ENCODE measurements at places on chromosomes 2 and 18.

GRCh38 chr2:2586931-2587330 lies 255.9 kb upstream of the MYT1L start:
- DNase-seq = no peak

- no peak for DNase-seq
Observed at GRCh38 chr2:102772659-102773058, 10.8 kb downstream of the TMEM182 start.

DNA sequence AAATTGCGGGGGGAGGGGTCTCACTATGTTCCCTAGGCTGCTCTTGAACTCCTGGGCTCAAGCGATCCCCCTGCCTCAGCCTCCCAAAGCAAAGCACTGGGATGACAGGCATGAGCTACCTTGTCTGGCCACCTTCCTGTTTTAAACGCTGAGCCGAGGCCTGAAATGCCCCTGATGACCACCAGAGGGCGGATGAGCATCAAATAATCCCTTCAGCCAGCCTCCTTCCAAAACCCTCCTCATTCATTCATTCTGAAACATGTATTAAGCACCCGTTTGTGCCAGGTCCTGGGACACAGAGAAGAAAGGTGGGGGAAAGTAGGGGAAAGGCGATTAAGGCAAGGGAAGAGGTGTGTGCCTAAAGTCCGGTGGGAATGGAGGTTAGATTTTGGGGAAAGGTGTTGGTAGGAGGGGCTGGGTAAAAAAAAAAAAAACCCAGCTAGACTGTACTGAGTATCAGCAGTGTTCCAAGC lies 30.7 kb upstream of the PTMA start:
- DNase-seq = peak; percentile 96

- DNase-seq = no peak
Observed at GRCh38 chr18:76860411-76860810, 38.1 kb downstream of the ZNF236 start.

- no peak for DNase-seq
Observed at GRCh38 chr2:56682397-56682760, 498.6 kb downstream of the CCDC85A start.

- DNase-seq = no peak
Observed at GRCh38 chr18:63000839-63001238, 285.5 kb downstream of the PHLPP1 start.

DNA sequence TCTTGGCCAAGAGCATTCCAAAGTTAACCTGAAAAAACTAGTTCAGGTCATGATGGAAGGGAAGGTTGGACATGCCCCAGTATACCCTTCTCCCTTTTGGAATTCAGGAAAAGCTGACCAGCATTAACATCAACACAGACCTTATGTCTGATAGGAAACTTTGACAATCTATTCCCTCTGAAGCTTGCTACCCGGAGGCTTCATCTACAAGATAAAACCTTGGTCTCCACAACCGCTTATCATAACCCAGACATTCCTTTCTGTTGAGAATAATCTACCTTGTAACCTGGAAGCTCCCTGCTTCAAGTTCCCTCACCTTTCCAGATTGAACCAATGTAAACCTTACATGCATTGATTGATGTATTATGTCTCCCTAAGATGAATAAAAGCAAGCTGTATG lies 24.7 kb upstream of the IL37 start:
- DNase-seq = no peak

GRCh38 chr2:74917702-74918619 lies 40.5 kb upstream of the POLE4 start:
- no peak for DNase-seq

GRCh38 chr2:217643789-217644301 lies 358.9 kb downstream of the TNS1 start:
- DNase-seq = no peak

- no peak for DNase-seq
Observed at GRCh38 chr18:56661360-56662062, 10.4 kb downstream of the WDR7 start.

- peak; percentile 55 for DNase-seq
Observed at GRCh38 chr2:174158003-174158402, 90.3 kb downstream of the OLA1 start.

DNA sequence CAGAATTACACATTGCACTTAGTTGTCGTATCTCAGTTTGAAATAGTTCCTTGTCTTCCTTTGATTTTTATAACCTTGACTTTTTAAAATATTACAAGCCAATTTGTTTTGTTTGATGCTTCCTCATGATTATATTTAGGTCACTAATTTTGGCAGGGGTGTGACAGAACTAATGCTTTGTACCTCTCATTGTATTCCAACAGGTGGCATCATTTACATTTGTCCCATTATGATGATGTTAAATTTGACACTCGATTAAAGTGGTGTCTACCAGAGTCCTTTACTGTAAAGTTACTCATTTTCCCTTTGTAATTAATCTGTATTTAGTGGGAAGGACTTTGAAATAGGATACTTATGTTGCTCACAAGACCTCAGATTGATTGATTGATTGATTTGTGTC lies 21.5 kb upstream of the MFSD2B start:
- DNase-seq = peak; percentile 29

DNA sequence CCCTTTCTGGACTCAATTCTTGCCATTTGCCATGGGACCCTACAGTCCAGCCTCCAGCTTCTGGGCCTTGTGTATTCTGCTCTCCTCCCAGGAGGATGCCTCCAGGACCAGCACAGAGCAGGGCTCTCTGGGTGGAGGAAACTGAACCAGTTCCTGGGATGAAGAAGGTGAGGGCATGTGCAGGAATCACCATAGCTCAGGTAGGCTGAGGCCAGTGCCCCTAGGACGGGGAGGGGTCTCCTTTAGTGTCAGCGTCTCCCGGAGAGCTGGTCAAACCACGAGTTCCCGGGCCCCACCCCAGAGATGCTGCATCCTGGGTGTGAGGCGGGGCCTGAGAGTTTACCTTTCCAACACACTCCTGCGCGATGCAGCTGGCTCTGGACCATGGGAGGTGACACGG lies 5.8 kb upstream of the PRELID3A start:
- DNase-seq = no peak

DNA sequence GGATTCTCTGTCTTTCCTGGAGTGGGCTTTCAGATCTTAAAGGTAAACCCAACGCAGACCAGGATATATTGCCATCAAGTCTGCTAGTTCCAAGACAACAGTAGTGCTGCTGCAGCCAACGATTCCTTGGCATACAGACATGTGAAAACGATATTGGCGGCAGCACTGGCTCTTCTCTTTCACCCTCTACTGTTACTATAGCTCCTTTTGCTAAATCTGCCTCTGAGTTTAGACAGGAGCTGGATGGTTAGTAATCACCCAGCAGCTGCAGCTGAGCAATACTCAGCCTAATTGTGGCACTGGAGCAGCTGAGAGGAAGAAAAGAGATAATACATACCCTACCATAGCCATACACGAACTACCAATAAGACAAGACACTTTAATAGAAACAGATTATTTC lies 4.0 kb downstream of the YES1 start:
- peak; percentile 6 for DNase-seq

DNA sequence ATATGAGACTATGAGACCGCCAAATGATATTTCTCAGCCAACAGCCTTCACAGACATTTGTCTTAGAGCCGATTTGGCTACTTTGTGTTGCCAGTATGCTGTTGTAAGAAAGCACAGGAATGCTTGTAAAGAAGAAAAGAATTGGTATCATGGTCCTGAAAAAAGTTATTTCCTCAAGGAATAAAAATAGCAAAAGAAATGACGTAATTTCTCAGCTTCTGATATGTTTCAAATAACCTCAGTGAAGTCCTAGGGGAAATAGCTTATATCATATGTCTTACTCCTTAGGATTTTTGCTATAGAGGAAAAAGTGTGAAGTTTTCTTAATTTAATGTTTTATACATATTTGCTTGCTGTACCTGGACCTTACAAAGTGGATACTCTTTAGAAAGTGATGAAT lies 23.0 kb downstream of the SCN1A start:
- no peak for DNase-seq

DNA sequence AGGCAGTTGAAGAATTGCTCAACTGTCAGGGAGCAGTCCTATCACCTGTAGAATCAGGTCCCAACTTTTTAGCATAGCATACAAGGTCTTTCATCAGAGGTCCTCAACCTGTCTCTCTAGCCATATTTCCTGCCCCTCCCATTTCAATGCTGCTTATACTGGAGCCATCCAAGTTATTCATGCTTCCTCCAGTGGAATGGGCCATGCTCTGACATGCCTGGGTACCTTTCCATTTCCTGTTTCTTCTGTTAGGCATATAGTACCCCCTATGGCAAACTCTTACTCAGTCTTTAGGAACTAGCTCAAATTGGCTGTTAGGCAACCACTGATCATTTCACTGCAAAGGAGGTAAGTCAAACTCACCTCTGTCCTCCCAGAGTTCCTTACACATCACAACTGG lies 51.0 kb upstream of the ABCA12 start:
- no peak for DNase-seq

- peak; percentile 14 for DNase-seq
Observed at GRCh38 chr18:48408727-48409590, at the start of gene ZBTB7C. Gene ZBTB7C (minus strand): TSS chr18:48409383.

GRCh38 chr2:157932480-157933159 lies 56.5 kb upstream of the ACVR1 start:
- peak; percentile 8 for DNase-seq

- no peak for DNase-seq
Observed at GRCh38 chr18:35418610-35419009, 41.5 kb upstream of the ZNF396 start.

GRCh38 chr2:205640716-205641115 lies 41.6 kb upstream of the NRP2 start:
- no peak for DNase-seq

DNA sequence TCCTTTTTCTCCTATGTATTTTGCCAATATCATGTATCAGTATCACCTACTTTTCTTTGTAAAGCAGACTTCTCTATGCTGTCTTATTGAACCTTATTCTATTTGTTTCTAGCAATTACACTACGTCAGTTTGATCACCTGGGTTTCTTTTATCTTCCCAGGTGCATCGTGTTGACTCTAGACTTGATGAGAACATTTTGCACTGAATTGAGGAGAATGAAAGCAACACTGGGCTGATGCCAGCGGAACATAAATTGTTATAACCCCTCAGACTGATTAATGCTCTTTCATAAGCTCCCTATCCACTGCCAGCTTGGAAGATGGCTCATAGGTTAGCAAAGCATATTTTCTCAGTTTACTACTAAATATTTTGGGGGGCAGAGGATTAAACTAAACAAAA lies 140.6 kb downstream of the EPHA4 start:
- DNase-seq = peak; percentile 44

DNA sequence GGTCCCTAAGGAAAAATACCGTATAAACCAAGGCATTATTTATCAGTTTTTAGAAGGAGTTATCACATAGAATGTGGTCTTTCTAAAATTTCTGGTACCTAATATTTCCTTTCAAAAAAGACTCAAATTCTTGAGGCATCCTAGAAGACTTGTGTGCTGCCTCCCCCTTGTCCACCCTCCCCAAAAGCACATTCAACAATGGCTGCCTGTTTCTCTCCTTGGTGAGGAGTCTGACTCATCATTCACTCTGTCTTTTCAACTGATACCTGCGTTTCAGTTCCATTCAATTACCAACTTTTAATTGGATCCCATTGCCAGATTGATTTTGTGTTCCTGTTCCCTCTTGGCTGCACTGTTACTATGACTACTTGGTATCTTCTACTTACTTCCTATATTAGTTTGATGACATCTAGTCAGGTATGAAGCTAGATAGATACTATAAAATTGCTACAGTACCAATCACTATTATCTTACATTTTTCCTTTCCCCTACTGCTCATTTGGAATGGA lies 72.9 kb downstream of the XRCC5 start:
- DNase-seq = no peak

DNA sequence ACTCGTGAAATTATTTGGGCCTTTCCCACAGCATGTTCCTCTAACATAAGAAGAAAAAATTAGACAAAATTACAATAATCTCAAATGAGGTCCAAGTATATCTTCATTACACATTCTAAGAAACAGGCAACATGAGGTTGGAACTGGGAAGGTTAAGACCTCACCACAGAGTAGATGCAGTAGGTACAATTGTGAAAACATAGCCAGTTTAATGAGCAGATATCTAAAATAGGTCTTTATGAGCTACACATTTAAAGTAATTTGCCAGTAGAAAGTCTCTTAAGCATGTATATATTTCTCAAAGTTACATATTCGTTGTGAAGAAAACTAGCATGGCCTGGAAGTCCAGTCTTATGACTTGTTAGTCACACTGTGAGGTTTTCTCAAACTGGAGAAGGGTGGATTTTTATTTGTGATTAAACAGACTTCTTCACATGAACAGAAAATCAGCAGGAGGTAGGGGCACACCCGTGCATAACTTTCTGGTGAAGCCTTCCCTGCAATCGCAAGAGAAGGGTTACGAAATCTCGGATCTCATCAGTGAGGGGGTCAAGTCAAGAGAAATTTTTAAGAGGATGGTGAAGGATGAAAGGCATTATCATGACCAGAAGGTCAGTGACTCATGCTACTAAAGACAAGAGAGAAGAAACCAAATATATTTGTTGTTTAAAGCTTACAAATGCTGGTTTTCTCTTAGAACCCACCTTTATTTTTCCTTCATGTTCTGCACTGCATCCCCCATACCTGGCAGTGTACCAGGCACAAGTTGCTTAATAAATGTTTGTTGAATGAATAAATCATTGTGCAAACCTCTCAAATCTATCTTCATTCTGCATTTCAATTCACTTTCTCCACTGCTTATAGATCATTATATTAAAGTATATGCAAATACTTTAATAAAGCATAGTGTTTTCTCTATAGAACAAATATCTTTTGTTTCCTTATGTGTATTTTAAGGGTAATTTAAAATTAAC lies 5.1 kb upstream of the RAB27B start:
- DNase-seq = no peak

DNA sequence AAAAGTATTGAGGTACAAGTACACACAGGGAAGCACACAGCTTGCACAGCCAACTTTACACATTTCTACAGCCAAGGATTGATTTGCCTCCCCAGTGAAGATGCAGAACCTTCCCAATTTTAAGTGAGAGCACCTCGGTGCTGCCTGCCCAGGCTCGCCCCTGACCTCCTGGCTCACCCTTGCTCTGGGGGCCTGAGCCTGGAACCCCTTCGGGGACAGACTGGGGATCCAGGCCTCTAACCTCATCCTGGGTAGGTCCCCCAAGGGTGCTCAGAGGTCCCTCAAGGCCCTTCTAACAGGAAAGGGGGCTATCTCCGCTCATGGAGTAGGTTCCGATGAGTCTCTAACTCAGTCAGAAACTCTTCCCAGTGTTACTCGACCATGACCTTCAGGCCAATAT lies 53.1 kb downstream of the BCL2L11 start:
- no peak for DNase-seq

DNA sequence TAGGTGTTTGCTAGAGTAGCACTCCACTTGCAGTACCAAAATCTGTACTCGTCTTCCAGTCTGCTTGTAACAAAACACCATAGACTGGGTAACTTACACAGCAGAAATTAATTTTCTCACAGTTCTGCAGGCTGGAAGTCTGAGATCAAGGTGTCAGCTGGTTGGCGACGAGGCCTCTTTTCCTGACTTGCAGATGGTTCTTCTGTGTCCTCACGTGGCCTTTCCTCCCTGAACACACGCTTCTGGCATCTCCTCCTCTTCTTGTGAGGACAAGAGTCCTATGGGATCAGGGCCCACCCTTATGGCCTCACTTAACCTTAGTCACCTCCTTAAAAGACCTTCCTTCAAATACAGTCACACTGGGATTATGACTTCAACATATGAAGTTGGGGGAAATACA lies 493.5 kb upstream of the MYT1L start:
- DNase-seq = no peak

- DNase-seq = peak; percentile 50
Observed at GRCh38 chr2:117771969-117772630, 42.4 kb upstream of the DDX18 start.

GRCh38 chr2:122737429-122738077 lies 982.1 kb downstream of the TSN start:
- DNase-seq = no peak

- DNase-seq = no peak
Observed at GRCh38 chr2:129059476-129059875, 740.8 kb upstream of the HS6ST1 start.

Data from NCI-H510A treated with DMSO at 0.1 percent for 48 hours (cell line).